NCI-H526 (cell line): ENCODE measurements at places on chromosomes 5 and 9.

GRCh38 chr9:25861421-25861820 lies 183.2 kb upstream of the TUSC1 start:
- no peak for DNase-seq

DNA sequence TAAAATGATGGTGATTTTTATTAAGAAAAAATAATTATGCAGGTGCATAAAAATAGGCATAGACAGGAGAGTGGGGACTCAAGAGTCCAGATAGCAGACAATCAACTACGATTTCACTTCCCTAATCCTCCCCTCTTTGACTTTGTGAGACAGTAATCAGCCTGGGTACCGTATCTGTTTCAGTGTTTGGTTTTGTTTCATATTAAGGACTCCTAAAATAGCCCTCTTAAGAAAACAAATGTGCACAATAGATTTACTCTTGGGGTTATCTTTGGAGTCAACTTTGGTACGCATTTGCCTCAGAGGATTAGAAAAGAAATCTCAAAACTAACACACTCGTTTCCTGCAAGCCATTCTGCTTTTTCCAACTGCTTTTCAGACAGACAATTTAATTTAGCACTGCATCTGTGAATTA lies 96.3 kb downstream of the ZNF608 start:
- no peak for DNase-seq

GRCh38 chr9:126024581-126025230 lies 277.5 kb downstream of the PBX3 start:
- DNase-seq = no peak

DNA sequence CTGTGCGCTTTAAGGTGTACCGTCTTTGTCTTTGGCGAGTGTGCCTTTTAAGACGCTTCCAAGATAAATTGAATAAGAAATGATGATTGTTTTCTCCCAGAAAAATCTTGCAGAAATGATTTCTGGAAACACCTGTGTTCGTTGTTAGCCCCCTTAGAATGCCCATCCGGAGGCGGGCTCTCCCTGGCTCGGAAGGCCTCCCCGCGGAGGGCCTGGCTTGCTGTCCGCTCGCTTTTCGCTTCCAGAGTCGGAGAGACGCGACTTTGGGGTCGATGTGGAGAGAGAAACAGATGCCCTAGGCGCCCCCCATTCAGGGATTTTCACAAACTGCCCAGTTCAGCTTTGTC lies 23.9 kb downstream of the LECT2 start:
- no peak for DNase-seq

- DNase-seq = no peak
These were observed 59.7 kb downstream of the PPARGC1B start for GRCh38 chr5:149789835-149790234.

DNA sequence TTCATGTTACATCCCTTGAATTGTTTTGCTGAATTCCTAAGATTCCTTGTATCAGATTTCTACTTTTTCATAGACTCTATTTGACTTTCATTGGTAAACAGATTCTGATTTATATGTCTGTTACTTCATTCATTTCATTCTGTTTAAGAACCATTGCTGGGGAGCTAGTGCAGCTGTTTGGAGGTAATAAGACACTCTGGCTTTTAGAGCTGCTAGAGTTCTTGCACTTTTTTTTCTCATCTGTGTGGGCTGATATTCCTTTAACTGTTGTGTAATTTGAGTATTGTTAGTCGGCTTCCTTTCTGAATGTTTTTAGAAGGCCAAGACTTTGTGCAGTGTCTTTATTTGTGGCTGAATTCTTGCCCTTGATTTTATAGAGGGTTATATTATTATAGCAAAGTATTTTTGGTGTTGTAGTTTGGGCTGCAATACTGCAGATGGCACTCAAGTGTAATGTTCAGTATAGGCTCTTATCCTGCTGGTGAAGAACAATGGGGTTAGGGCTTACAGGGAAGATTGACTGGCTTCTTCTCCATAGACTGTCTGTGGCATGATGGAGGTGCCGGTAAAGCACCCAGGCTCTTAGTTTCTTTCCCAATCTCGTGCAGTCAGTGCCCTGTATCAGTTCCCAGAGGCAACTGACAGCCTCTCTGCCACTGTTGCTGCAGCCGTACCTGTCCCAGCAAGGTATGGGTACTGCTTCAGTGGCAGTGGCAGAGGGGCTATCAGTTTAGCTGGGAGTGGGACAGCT lies 162.2 kb downstream of the OXCT1 start:
- DNase-seq = peak; percentile 51

- DNase-seq = no peak
These were observed 1037.3 kb upstream of the ACO1 start for GRCh38 chr9:31347082-31347617.

- no peak for DNase-seq
These were observed 41.1 kb downstream of the STC2 start for GRCh38 chr5:173287086-173287485.

GRCh38 chr5:163489055-163489744 lies 16.2 kb upstream of the MAT2B start:
- DNase-seq = no peak

GRCh38 chr9:131060900-131061630 lies 35.3 kb upstream of the AIF1L start:
- no peak for DNase-seq

DNA sequence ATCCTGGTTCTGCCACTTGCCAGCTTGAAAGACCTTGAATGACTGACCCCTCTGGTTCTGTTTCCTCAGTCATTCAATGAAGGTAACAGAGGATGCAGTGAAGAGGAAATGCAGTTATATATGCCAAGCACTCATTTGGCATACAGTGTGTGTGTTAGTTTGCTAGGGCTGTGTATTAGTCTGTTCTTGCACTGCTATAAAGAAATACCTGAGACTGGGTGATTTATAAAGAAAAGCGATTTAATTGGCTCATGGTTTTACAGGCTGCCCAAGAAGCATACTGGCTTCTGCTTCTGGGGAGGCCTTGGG lies 8.6 kb upstream of the WHRN start:
- no peak for DNase-seq

DNA sequence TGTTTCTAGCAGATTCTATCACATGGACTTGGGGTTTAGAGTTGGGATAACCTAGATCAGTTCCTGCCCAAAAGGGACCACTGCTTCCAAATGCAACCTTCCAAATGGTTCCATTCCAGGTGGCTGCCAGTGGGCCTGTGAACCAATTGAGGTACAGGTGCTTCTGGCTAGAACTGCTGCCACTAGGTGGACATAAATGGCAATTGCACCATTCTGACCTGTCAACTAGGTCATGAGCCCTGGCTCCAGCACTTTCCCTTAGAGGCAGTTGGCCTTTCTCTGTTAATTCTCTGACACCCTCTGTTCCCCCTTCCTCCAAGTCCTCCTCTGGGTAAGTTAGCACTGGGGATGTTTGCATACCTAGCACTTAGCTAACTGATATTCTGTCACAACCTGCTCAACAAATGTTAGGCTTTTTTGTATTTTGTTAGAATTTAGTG lies 16.6 kb upstream of the HEMGN start:
- DNase-seq = peak; percentile 82

DNA sequence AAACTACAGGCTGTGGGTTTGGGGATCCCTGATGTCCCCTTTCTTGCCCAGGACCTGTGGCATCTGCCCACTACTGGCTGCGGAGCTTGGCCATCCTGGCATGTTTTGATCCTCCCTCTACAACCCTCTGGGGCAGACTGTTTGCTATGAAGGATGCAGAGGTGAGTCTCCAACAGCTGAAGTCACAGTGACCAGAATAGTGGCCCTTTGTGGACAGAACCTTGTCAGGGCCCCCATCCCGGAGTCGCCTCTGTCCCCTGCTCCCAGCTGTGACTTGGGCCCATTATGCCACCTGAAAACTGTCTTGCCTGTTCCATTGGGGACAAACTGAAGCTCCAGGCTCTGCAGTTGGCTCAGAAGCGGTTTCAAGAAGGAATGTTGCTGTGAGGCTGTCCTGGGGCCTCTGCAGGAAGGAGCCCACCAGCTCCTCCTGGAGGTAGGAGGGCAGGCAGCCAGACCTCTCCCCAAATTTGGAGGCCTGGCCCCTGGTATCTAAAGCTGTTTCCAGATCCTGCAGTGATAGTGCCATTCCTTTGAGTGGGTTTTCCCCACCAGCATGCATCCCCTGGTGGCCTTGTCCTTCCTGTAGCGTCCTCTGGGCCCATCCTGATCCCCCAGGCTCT lies 93.3 kb downstream of the BARX1 start:
- DNase-seq = no peak

DNA sequence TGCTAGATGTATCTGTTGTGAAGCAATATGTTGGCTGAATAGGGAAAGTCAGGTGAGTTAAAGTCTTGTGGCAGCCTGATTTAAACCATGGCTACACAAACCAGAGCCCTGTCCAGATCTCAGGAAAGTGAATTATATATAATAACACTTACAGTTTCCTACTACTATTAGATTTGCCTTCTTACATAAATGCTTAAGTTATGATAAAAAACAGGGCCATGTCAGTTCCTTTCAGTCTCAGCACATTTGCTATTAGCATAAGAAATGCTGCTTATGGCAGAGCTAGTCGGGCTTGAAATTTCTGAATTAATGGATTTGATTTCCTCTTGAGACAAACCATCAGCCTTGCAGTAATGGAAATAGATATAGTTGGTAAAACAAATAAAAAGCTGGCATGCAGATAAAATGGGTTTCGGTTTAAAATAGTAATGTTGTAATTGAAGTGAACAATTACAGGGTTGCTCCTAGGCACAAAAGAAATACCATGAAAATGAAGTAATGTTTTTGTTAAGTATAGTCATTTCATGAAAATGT lies 664.2 kb upstream of the ZNF608 start:
- DNase-seq = no peak

DNA sequence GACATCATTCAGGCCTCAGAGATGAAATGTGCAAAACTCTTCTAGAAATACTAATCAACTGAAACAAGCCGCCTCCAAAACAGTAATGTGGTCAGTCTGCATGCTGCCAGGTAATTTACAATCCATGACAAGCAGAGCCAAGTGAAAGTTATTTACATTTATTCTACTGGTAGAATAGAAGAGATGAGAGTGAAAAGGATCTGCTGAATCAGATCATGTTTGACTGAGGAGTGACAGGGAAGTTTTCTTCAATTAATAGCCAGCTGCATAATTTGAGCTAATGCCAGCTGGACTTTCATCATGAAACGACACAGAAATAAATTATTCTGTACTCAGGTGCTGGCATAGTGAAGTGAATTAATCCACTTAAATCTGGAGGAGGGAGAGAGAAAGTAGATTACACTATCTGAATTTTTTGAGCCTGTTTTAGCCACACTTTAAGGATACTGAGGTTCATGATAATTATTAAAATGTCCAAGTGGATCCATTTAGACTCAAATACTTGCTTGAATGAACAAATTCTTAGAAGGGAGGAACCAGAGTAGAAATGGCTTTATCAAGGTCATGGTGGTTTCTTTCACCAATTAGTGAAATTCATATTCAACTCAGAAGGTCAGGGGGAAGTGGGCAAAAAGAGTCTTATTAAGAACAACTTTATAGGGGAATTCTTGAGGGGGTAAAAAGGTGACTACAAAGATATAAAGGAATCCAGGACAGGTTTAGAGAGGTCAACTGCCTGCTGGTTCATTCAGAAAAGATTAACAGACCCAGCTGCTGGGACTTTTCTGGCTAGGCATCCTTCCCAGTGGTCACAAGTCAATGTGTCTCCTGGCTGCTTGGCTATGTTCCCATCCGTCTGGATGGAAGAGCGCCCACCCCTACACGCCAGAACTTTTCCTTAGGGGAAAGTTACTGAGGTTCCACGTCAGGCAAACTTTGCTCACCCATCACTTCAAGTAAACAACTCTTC lies 350.4 kb downstream of the PDE4D start:
- no peak for DNase-seq

GRCh38 chr5:52469420-52469819 lies 318.3 kb upstream of the ITGA1 start:
- DNase-seq = no peak

DNA sequence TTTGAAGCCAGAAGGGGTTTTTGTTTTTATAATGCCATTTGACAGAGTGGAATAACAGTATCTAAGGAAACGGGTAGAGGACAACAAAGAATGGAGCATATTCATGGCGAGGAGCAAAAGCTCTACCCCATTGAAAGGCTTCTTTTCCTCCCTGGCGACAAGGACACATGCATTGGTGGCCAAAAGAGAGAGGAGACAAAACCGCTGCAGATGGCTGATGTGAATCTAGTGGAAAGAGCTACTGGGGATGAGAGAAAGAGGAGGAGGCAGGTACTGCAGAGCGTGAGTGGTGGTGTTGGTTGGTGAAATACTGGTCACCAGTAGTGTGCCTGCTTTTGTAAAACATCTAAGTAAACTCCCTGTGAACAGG lies 491 bp downstream of the APC start:
- peak; percentile 36 for DNase-seq

DNA sequence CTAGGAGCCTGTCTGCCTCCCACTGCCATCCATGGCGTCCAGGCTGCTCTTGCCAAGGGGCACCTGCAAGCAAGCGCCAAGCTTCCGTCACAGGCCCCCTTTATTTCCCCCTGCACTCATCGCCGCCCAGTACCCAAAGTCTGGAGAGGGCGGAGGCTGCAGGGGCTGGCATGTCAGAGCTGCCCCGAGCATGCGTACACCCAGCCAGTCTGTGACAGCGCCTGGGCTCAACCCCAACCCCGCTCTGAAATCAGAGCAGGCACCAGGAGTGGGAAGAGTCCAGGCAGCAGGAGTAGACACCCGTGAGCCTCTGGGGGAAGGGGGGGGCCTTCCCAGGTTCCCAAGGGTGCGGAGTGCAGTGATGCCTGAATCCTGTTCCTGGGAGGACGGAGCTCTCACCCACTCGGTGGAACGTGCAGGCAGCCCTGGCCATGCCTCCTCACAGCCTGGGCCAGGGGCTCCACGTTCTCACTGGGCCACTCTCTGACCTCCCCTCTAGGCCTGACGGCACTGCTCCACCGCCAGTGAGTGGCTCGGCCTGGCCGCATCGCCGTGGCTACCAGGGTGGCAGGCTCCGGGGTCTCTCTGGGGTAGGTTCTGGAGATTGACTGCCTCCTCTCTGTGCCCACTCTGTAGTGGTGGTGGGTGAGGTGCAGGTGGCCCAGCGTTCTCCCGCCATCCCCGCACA lies 469.0 kb downstream of the CDH9 start:
- DNase-seq = no peak

GRCh38 chr5:61290791-61291210 lies 41.3 kb upstream of the ZSWIM6 start:
- DNase-seq = no peak

GRCh38 chr5:54224103-54224826 lies 86.1 kb downstream of the ARL15 start:
- DNase-seq = no peak

GRCh38 chr5:157143127-157143971 lies 684 bp upstream of the MED7 start:
- no peak for DNase-seq

DNA sequence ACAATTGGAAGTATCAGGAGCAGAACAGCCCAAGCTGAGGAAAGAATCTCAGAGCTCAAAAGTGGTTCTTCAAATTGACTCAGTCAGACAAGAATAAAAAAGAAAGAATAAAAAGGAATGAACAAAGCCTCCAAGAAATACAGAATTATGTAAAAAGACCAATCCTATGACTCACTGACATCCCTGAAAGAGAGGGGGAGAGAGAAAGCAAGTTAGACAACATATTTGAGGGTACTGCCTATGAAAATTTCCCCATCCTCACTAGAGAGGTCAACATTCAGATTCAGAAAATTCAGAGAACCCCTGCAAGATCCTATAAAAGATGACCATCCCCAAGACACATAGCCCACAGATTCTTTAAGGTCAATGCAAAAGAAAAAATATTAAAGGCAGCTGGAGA lies 173.2 kb downstream of the ALDH1A1 start:
- DNase-seq = no peak
